NCI-H2171 (cell line): ENCODE measurements at places on chromosomes 4 and X.

DNA sequence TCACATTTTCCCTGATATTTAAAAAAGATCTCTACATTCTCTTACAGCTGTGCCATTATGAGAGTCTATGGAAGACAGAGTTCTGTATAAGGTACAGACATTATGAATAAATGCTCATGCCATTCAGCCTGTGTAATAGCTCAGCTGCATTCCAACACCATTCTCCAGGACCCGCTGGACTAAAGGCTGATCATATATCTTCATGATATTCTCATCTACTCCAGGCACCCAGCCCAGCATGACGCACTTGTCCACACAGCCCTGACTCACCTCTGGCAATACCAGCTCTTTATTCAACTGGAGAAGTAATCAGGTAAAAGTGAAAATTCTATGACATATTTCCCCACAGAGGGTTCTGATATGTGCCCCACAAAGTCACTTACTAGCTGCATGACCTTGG, 437.5 kb upstream of the FGF16 start:
- DNase-seq: no peak

DNA sequence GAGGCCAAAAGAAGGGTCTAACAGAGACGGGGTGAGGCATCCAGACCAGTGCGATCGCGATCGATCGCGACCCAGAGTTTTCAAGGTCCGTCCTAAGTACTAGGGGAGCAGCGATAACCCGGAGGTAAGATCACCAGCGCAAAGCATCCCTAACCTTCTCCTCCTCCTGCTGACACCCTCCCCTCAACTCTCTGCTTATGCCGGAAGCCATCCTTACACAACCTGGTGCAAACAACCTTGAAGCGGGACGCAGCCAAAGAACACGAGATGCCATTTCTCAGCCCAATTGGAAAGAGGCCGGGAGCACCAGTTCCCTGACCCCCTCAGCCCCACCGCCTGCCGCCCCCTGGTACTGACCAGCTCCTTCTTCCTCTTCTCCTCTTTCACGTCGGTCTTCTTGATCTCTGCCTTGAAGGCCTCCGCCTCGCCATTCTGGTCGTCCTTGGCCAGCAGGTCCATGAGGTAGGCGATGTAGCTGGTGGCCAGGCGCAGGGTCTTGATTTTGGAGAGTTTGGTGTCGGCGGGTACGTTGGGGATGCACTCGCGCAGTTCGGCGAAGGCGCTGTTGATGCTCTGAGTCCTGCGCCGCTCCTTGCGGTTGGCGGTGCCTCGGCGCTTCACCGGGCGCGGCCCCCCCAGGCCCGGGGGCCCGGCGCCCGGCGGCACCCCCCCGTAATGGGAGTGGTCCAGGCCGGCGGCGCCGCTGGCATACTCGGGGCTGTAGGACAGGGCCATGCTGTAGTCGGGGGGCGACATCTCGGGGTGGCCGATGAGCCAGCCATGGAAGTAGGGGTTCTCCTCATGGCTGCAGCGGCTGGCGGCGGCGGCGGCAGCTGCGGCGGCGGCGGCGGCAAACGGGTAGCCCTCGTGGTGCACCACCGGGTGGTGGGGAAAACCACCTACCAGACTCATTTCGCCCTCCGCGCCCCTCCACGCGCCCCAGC, 1.4 kb downstream of the HAND2 start:
- no peak for DNase-seq

DNA sequence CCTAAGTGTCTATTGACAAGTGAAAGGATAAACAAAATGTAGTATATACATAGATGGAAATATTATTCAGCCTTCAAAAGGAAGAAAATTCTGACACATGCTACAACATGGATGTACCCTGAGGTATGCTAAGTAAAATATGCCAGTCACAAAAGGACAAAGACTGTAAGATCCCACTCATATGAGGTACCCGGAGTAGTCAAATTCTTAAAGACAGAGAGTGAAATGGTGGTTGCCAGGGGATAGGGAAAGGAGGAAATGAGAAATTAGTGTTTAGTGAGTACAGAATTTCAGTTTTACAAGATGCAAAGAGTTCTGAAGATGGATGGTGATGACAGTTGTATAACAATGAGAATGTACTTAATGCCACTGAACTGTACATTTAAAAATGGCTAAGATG, 102.3 kb upstream of the NAP1L5 start:
- no peak for DNase-seq

DNA sequence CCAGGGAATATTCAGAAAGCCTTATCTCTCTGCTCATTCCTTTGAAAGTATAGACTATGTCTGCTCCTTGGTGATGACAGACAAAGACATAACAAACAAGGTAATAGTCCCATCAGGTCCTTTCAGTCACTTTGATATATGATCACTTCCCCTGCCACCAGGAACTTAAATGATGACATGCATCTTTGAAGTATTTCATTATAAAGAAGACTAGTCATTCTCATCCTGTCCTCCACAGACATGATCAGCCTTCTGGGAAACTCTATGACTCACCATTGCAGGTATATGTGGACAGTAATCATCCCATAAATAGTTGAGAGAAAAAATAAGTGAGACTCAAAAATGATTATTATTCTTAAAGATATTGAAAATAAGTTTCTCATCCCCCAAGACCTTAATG, 117.5 kb upstream of the VCX2 start:
- no peak for DNase-seq

- no peak for DNase-seq
These were observed 7.1 kb downstream of the TASL start for GRCh38 chrX:30570505-30570904.

- peak; percentile 20 for DNase-seq
These were observed 128.4 kb upstream of the TBC1D9 start for GRCh38 chr4:140884431-140885058.

DNA sequence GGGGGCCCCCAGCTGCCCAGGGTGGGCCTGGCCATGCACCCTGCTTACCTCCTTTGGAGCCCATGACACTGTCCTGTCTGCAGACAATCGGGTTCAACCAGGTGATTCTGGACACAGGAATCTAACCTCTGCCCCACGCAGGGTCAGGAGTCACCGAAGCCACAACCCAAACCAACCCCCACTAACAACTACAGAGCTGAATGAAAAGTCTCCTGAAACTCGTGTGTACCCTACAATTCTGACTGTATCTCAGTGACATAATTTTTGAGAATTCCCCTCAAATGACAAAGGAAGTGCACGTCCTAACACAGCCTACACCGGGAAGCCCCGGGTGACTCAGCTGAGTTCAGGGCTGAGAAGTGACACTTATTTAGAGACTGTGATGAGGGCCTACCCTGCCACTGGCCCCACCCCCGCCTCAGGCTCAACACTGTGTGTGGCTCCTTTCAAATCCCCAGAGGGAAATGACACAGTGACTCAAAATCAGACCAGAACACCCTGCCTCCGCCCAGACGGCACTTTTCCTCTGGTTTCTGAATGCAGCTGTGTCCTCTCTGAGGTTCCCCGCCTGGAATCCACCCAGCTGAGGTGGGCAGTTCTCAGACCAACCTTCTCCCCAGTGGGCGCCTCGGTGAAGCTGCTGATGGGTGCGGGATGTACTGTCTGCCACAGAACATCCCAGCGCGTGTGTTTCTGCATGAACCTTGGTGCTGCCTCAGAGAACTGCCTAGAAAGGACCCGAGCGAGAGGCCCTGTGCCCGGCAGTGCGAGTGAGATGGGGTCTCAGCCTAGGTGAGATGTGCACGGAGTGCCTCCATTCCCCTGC, 9.9 kb downstream of the TNIP2 start:
- no peak for DNase-seq

GRCh38 chr4:128675083-128675482, 134.4 kb upstream of the JADE1 start:
- no peak for DNase-seq
